ENCODE measurements at places on chromosomes 5 and 9.

GRCh38 chr9:126916909-126917308 lies 2.3 kb downstream of the RALGPS1 start:
- DNase-seq, result no peak

- no peak for DNase-seq
These were observed 58.1 kb downstream of the TJP2 start for GRCh38 chr9:69232135-69232534.

DNA sequence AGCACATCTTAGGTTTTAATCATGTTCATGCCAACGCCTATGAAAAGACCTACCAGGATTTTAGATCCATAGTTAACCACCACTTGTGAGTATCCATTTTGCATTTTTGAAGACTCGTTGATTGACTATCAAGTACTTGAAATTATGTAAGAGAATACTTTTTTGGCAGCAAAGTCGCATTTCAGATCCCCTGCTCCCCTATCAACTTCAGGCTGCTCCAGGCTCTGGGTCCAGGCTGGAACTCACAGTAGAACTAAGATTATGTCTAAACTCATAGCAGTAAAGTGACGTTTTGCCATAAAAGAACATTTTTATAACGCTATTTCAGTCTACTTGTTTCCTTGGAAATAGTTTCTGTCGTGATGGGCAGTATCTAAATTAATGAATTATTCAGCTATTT lies 267.7 kb downstream of the FANCC start:
- no peak for DNase-seq

DNA sequence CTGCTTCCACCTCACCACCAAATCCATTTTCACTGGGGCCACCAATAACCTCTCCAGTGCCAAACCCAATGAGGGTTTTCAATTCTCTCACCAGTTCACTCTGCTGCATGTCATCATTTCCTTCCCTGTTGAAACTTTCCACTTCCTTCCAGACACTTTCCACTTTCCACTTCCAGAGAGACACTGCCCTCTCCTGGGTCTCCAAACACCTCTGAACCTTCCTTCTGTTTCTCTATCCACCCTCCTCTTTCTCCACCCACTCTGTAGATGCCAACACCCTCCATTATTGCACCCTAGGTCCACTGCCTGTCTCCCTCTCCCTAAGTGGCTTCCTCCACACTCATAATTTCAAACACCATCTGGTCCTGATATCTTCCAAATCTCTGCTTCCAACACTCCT lies 39.6 kb downstream of the PDE6A start:
- no peak for DNase-seq

GRCh38 chr9:134431626-134432025 lies 105.4 kb downstream of the RXRA start:
- no peak for DNase-seq

- no peak for DNase-seq
These were observed 79.2 kb downstream of the MEGF10 start for GRCh38 chr5:127369796-127370195.

DNA sequence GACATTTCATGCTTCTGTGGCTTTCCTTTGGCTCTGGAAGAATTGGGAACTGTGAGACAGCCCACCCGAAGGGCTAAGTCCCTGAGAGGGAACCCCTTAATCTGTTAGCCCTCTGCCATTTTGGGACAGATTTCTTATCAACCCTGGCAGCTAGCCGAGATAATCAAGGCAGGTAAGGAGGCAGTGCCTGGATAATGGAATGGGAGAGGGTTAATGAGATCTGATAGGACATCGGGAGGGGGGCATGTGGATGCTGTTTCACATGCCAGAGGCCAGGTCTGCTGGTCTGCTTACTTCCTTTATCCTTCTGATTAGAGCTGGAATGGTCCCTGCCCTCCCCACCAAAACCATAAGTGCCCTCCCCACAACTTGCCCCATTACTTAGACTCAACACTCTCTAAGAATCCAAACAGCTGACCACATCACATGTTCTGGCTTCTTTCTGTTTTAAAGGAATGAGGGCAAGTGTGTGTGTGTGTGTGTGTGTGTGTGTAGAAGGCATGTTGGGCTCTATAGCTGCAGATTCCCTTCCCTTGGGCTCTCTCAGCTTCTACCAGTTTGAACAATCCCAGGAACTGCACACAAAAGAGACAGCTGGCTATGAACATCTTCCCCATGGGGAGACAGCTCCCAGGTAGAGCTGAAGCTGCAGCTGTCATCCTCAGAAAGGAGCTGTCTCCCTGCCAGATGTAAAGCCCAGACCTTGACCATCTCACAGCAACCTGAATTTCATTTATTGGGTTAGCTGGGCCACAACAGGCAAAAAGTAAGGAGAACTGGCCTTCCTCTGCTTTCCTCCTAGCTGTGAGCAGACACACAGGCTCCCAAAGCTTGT lies 221.3 kb downstream of the PIK3R1 start:
- DNase-seq, result no peak

- peak; percentile 49 for DNase-seq
These were observed 1854.6 kb upstream of the WWC1 start for GRCh38 chr5:166436872-166437271.

DNA sequence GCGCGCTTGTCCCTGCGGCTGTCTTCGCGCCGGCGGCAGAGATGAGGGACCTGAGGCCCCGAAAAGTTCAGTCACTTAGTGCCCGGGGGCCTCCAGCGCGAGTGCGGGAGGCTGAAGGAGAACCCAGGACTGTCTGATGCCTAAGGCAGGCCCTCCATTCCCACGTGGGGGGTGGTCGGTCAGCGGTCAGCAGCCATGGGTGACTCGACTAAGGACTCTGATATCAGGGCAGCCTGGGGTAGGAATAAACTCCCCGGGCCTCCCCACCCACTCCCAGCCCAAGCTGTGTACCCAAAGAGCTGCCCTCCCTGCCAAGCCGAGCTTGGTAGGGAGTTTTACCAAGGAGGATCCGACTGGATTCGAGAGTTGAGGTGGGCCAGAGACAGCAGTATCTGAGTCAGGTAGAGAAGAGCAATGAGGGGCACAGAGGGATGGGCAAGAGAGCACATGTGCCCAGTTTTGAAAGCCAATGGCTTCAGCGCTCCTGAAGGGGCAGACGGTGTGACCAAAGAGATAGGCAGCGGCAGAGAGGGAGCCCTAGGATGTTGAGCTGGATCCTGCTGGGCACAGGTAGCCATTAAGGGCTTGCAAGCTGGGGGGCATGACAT lies 787 bp downstream of the FGFR4 start:
- no peak for DNase-seq

DNA sequence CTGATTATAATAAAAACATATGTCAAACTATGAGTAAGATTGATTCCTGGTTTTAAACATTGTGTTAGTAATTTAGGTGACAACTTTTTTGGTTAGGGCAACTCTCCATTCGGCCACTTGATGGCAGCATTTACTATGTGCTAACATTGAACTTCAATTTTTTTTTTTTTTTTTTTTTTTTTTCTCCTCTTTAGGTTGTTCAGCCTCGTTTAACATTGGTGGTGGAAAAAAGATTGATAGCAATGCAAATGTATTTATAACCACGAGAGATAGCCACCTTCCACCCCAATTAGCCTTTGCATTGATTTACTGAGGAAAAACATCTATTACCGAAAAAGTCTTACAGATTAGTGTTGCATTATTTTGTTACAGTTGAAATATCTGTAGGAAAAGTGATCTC lies 159.1 kb downstream of the CSNK1G3 start:
- peak; percentile 38 for DNase-seq

DNA sequence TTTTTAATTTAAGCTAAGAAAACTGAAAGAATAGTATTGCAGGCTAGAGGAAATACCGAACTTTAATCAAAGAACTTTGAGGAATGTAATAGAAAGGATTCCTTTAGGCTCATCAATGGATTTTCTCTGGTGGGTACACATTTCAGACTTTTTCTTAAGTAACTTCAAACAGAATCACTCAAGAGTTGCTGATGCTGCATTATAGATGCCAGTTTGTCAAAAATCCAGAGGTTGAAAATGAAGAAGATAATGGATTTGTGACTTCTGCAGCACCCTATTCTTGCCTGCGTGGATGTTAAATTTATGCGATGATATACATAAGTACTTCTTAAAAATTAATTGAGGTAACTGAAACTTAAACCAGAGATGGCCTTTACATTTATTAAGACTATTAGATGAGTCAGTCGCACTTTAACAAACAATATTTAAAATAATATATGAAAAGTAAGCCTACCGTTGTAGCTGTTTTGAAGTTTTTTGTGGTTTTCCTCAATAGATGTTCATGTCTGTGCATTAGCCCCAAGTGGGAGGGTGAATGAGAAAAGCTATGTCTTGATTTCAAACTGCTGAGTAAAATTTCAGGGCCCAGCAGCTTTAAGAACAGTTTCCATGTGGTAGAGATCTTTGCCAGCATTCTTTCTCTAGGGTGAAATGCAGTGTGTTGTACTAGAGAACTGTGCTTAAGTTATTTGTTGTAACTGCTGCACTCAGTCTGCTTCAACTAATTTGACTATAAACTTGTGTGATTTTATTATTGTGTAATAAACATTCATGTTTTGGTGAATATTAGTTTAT lies at the start of gene OGN:
Gene OGN (minus strand): TSS at position 537 of the 795 bp plus-strand sequence. CDS start 1,171 bp downstream, outside the sequence.
- DNase-seq, result no peak

- DNase-seq, result no peak
These were observed 59.9 kb downstream of the SERINC5 start for GRCh38 chr5:80195837-80196400.

DNA sequence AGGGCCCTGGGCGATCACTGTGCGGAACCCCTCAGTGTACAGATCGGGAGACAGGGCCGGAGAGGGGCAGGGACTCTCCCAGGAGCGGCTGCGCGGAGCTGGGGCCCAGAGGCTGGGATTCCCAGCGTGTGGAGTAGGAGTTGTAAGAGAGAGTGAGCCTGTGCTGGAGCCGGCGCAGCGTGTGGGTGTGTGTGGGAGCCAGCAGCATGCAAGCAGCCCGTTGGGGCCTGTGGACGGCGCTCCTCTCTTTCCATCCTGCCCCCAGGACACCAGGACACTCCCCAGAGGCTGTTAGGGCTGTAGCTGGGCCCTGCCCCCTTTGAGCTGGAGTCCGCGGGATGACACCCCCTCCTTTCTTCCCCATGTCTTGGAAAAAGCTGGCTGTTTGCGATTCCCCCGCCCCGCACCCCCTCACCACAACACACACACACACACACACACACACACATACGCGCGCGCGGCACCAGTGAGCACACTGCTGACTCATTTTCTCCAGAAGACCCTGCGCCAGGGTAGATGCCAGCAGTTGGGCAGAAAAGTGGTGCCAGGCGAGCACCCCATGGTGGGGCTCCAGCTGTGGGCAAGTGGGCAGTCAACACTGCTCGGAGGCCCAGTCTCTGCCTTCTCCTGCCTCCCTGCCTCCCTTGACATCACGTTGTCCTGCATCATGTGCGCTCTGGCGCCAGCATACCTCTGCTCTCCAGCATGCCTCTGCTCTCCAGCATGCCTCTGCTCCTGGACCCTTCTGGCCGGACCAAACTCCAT lies 1.5 kb downstream of the COL27A1 start:
- DNase-seq, result no peak

All from HS-5 (cell line).